ENCODE measurements at places on chromosomes 5 and 9.
A peak's percentile ranks its signal among the peaks of the same experiment; 100 is the strongest.

GRCh38 chr5:54411176-54411575 is 44.3 kb upstream of the HSPB3 start:
- H3K27ac ChIP-seq: no peak overlapping the region
- peaks cover 24% of the 10 kb centered on the region for H3K27me3 ChIP-seq
- H3K36me3 ChIP-seq: no peaks in the 10 kb centered on the region
- DNase-seq: no peak

DNA sequence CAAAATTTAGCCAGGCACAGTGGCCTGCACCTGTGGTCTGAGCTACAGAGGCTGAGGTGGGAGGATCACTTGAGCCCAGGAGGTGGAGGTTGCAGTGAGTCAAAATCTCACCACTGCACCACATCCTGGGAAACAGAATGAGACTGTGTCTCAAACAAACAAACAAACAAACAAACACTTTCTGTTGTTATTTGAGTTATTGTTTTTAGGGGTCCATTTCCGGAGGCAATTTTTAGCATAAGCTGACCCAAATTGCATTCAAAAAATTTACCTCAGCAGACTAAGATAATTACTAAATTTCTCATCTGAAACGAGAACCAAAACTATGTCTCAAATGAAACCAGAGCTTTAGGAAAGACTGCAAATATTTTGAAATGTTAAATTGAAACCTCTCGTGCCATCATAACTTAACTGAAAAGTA is 1485.1 kb downstream of the EFNA5 start:
- no peak for DNase-seq
- H3K4me3 ChIP-seq: no peak overlapping the region
- no peaks in the 10 kb centered on the region for H3K27me3 ChIP-seq

DNA sequence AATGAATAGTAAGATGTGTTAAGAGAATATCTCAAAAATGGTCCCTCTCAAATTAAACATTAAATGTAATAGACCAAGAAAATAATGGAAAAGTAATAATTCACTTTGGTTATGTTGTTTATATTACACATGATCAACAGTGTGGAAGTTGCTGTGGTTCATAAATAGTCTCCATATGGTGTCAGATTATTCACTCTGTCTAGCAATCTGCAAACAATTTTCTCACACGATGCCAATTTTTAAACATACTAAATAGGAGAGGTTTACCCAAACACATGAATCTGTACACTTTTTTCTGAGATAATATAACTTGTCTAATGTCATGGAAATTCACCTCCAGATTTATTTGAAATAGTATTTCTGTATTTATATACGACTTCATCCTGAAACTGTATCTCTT is 217.4 kb upstream of the FBXL7 start:
- H3K4me3 ChIP-seq: no peak overlapping the region
- no peak overlapping the region for H3K27ac ChIP-seq
- no peaks in the 10 kb centered on the region for H3K27me3 ChIP-seq

- H3K4me3 ChIP-seq: no peak overlapping the region
- H3K27ac ChIP-seq: no peak overlapping the region
- no peak for DNase-seq
- no peaks in the 10 kb centered on the region for H3K36me3 ChIP-seq
- peaks cover 7% of the 10 kb centered on the region for H3K4me1 ChIP-seq
- H3K27me3 ChIP-seq: peaks cover 20% of the 10 kb centered on the region
Measured at GRCh38 chr5:154110716-154111115, 71.9 kb downstream of the MFAP3 start.

DNA sequence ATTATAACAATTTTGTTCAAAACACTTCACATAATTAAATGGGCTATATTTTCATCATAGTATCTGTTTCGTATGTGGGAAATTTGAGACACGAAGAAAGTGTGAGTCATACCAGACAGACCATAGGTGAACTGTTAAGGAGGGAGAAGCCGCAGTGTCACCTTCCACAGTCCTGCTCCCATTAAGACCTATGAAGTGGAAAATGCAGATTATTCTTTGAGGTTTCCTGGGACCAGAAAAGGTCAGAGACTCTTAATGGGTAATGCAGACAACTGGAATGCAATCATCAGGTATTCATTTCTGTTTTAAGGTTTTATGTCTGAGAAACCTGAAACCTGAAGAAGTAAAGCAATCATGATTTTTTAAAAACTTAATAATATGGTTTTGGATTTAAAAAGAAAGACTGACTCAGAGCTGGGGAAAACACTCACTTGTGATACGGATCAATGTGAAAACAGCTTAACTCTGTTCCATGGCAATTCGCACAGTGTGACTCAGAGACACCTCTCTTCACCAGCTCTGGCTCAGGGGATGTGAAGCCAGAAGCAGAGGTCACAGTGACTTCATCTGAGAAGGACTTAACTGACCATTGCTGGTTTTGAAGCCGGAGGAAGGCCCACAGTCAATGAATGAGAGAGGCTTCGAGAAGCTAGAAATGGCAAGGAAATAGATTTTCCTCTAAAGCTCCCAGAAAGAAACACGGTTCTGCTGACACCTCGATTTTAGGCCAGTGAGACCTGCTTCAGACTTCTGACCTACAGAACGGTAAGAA is 17.2 kb upstream of the GCNT1 start:
- no peak overlapping the region for H3K27ac ChIP-seq
- no peak for DNase-seq
- H3K4me3 ChIP-seq: no peak overlapping the region
- H3K4me1 ChIP-seq: peaks cover 20% of the 10 kb centered on the region
- peaks cover 7% of the 10 kb centered on the region for H3K27me3 ChIP-seq

DNA sequence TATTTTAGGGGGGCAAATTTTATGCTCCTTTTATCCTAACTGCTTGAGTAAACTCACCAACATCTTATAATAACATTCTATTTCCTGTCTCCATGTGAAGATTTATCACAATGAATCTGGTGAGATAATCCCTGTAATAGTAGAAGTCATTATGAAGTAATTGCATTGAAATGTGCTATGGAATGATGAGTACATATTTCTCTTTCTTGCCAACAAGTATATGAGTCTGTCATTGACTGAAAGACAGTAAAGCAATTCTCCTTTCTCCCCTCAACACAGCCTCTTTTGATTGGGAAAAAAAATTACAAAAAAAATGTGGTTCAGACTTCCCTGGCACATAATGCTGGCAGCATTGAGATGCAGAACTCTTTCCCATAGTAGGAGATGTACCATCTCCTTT is 459.2 kb upstream of the RGMB start:
- peaks cover 8% of the 10 kb centered on the region for H3K4me1 ChIP-seq
- H3K36me3 ChIP-seq: no peaks in the 10 kb centered on the region
- no peak overlapping the region for H3K27ac ChIP-seq
- H3K4me3 ChIP-seq: no peak overlapping the region

GRCh38 chr9:105054491-105054890 is 126.5 kb upstream of the ABCA1 start:
- no peak overlapping the region for H3K4me3 ChIP-seq
- no peak overlapping the region for H3K27ac ChIP-seq
- H3K4me1 ChIP-seq: peaks cover 22% of the 10 kb centered on the region
- DNase-seq: no peak

DNA sequence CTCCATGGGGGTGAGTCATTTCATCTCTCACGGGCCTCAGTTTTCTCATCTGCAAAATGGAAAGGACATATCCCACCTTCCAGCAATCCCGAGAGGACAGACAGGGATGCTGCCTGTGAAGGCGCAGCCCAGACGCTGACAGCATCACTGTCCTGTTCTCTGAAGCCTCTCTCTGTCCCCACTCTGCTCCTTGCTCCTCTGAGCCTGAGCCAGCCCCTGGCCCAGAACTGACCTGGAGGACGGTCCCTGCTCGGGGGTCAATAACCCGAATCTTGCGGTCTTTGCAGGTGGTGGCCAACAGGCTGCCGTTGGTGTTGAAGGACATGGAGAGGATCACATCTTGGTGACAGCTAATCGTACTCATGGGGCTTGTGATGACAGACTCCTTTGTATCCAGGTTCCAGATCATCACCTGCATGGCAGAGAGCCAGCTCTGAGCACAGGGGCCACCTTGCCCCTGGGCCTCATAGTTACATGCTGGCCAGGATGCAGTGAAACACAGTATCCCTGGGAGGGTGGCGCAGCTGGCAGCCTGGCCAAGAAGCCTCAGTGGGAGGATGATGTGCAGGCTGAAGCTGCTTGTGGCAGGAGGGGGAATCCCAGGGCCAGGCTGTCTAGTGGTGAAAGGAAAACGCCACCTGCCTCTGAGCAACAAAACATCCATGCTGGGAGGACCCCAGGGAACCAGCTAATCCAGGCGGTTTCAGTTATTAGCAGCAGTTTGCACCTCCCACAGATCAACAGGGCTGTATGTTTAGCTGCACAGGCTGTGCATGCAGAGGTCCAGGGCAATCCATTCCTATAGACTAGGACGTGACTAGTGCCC is 14.0 kb upstream of the TRIM14 start:
- no peak for DNase-seq
- peaks cover 2% of the 10 kb centered on the region for H3K36me3 ChIP-seq
- peaks cover 8% of the 10 kb centered on the region for H3K4me1 ChIP-seq
- H3K27me3 ChIP-seq: no peaks in the 10 kb centered on the region

DNA sequence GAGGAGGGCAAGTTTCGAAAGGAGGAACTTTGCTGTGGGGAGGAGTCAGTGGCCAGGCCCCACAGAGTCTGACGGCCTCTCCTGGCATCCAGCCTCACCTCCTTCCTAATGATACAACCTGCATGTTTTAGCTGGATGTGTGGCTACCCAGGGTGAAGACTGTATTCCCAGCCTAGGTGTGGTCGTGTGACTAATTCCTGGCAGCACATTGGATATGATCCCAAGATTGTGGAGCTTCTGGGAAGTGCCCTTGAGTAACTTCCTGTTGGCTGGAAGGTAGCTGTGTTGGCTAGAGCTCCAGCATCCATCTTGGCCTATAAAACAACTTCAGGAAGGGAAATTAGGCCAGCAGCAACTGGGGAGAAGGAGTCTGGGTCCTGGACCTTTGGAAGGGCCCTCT is 19.0 kb upstream of the LPCAT1 start:
- peak; percentile 12 for DNase-seq
- H3K36me3 ChIP-seq: no peaks in the 10 kb centered on the region
- H3K4me1 ChIP-seq: no peaks in the 10 kb centered on the region
- H3K4me3 ChIP-seq: no peak overlapping the region
- H3K27me3 ChIP-seq: no peaks in the 10 kb centered on the region

DNA sequence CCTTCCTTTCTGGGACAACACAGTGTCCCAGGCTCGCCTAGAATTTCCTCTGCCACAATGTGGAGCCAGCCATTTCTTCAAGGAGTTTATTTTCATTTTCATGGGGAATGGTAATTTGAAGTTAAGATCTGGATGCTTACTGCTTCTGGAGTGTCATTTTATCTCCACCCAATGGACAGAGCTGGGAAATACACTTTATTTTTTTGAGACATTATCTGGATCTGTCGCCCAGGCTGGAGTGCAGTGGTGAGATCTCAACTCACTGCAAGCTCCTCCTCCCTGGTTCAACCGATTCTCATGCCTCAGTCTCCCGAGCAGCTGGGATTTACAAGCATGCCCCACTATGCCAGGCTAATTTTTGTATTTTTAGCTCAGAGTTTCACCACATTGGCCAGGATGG is 12.7 kb upstream of the THG1L start:
- no peak overlapping the region for H3K27ac ChIP-seq
- peak; percentile 31 for DNase-seq
- H3K4me1 ChIP-seq: peaks cover 25% of the 10 kb centered on the region
- no peak overlapping the region for H3K4me3 ChIP-seq
- H3K36me3 ChIP-seq: no peaks in the 10 kb centered on the region

DNA sequence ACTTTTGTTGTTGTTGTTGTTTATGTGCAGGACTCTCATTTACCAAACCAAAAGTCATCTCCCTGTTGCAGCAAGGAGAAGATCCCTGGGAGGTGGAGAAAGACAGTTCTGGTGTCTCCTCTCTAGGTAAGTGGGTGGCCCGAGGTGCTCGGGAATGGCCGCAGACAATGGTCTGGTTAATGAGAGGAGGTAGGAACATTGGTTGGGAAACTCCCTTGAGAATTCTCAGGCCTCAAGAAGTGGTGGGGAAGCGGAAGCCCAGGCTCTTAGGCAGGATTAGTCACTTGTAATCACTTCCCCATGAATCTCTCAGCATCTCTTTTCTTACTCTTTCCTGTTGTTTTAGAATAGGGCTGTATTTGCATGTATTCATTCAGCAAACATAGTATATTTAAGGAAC is 7.2 kb downstream of the ZNF354B start:
- peaks cover 2% of the 10 kb centered on the region for H3K4me1 ChIP-seq
- peaks cover 83% of the 10 kb centered on the region for H3K36me3 ChIP-seq
- no peak for DNase-seq
- H3K27ac ChIP-seq: no peak overlapping the region
- H3K4me3 ChIP-seq: no peak overlapping the region
- H3K27me3 ChIP-seq: no peaks in the 10 kb centered on the region

GRCh38 chr9:69471433-69471832 is 146.4 kb downstream of the ENTREP1 start:
- H3K27ac ChIP-seq: no peak overlapping the region
- no peak for DNase-seq
- H3K4me1 ChIP-seq: peaks cover 16% of the 10 kb centered on the region
- no peaks in the 10 kb centered on the region for H3K27me3 ChIP-seq

DNA sequence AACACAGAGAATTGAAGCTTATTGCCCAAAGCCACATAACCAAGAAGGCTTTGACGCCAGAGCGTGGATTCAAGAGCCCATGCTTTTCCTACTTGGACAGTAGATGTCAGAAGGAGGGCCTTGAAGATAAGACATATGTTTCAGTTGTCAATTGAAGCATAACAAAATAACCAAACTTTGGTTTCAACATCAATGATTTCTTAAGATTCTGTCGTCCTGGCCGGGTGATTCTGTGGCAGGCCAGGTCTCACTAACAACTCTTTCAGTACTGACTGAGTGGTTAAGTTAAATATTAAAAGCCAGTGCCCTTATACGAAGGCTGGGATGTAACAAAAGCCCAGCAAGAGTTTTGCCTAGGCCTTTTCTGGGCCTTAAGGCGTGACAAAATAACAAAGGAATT is 94.0 kb downstream of the RCL1 start:
- H3K4me1 ChIP-seq: peaks cover 2% of the 10 kb centered on the region
- H3K4me3 ChIP-seq: no peak overlapping the region
- DNase-seq: no peak
- H3K27ac ChIP-seq: no peak overlapping the region

DNA sequence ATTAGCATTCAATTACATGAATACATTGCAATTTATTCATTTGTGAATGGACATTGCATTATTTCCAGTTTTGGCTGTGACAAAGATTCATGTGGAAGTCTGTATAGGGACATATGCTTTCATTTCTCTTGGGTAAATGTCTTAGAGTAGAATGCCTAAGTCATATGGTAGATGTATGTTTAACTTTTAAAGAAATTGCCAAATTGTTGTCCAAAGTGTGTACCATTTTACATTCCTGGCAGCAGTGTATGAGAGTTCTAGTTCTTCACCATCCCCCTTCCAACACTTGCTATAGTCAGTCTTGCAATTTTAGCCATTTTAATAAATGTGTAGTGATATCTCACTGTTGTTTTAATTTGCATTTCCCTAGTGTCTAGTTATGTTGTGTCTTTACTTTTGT is 122.2 kb downstream of the TMC1 start:
- no peak overlapping the region for H3K4me3 ChIP-seq
- no peaks in the 10 kb centered on the region for H3K27me3 ChIP-seq

DNA sequence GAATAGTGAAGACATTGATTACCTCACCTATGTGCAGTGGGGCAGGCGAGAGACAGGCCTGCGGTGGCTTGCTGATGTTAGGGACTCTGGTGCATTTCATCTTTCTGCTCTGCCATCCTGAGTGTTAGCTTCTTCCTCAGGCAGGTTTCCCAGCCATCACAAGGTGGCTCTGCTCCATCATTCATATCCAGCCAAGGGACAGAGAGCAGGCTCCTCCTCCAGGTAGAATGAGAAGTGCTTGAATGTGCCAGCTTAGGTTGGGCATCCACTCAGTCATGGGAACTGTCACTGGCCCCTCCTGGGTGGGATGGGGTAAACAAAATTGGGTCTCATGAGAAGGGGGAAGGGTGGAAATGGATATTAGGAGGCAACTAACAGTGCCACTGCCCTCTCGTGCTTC is 24.8 kb downstream of the GPR107 start:
- no peak for DNase-seq
- no peak overlapping the region for H3K4me3 ChIP-seq
- H3K27ac ChIP-seq: no peak overlapping the region
- H3K36me3 ChIP-seq: peaks cover 34% of the 10 kb centered on the region

All from activated naive CD4-positive, alpha-beta T cell treated with anti-CD3 and anti-CD28 coated beads, Interleukin-2, amount 10 ng/mL, durations not matched to agents 7 days and 5 days (primary cell).